Activated naive CD8-positive, alpha-beta T cell treated with anti-CD3 and anti-CD28 coated beads, Interleukin-2, amount 10 ng/mL, durations not matched to agents 7 days and 5 days (primary cell): ENCODE measurements at places on chromosomes 3 and 15.
A peak's percentile ranks its signal among the peaks of the same experiment; 100 is the strongest.

- DNase-seq: no peak
Measured at GRCh38 chr3:79954756-79955155, 187.0 kb upstream of the ROBO1 start.

- no peak for DNase-seq
Measured at GRCh38 chr15:78201281-78202190, 32.8 kb downstream of the ACSBG1 start.

DNA sequence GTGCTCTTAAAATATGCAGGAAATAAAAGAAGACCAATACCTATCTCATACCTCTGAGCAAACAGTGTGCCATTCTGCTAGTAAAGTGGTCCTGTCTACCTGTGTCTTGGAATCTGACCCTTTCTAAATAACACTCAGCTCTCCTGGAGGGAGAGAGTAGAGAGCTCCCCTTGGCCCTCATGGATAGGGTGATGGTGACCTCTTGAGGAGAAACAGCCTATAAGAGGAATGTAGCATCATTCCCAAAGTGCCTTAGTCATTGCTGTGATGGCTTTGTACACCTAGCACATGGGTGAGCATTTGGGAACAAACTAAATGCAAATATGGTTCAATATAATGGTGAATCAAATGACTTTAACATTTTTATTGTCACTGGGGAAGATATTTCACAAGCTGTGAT lies 10.0 kb downstream of the SNTN start:
- DNase-seq: no peak

- no peak for DNase-seq
Measured at GRCh38 chr3:153138276-153139210, 23.5 kb upstream of the RAP2B start.

DNA sequence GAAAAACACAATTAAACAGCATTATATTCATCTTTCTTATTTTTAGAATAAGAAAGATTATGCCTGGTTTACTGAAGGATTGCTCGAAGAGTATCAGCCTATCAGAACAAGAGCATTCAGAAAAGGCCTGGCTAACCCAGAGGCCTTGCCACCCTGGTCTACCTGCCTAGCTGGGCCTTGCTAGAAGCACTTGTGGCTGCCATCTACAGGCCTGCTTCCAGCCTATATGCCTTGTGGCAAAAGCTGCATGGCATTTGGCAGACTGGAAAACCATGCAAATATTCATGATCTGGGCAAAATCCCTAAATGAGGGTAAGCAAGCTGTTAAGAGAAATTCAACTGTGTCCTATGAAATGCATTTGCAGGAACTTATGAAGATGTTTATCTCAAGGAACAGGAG lies 9.3 kb upstream of the ATP13A4 start:
- DNase-seq: no peak

- DNase-seq: no peak
Measured at GRCh38 chr3:33373082-33373437, 67.1 kb downstream of the UBP1 start.

- DNase-seq: no peak
Measured at GRCh38 chr15:99076555-99077308, 28.1 kb upstream of the SYNM start.

- DNase-seq: no peak
Measured at GRCh38 chr3:129184396-129184657, 631 bp upstream of the CNBP start.

DNA sequence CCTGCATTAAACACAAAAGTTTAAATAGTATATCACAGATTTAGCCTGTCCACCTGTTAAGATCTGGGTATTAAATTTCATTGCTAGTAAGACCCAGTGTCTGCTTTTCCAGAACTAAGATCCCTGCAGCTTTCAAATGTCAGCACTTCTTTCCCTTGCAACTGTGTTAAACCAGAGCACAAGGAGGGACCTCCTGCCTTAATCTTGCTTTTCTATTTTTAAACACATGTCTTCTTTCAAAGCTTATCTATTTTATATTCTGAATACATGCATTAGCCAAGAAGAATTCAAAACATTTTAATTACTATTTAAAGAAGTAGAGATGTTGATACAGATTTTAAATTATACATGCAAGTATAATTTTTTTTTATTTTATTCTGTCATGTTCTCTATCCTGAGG lies 315.1 kb downstream of the ARPP21 start:
- DNase-seq: no peak

DNA sequence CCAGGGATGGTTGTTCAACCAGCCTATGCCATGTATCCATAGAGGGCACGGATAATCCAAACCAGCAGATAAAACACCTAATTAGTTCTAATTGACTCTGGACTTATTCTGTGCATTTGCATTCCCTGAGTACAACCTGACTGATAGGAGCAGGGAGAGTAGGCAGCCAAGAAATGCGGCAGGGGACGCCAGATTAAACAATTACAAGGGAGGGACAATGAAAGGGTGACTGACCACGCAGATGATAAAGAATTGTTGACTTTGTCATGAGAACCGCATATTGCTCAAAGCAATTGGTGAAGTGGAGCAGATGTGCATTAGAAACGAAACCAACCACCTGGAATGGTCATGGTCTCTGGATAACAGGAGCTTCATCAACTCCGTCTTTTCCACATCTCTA lies 369.1 kb upstream of the FRG2C start:
- no peak for DNase-seq

DNA sequence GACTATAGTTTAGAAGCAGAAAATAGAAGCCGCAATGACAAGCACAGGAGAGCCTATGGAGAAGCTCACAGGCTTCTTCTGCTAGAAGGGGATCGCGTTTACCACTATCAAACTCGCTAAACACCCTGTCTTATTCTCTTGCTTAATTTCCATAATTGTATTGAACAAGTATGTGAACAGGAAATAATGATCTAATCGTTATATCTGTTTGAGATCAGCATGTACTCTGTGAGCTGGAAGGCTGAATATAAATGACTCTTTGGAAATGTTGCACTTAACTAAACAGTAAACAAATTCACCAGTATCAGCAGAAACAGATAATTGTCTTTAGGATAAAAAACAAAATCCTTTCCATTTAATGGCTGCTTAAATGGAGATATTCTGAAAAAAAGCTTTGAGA lies 15.0 kb downstream of the NEK10 start:
- no peak for DNase-seq

GRCh38 chr15:73755481-73755880 lies 2.3 kb upstream of the INSYN1 start:
- no peak for DNase-seq

DNA sequence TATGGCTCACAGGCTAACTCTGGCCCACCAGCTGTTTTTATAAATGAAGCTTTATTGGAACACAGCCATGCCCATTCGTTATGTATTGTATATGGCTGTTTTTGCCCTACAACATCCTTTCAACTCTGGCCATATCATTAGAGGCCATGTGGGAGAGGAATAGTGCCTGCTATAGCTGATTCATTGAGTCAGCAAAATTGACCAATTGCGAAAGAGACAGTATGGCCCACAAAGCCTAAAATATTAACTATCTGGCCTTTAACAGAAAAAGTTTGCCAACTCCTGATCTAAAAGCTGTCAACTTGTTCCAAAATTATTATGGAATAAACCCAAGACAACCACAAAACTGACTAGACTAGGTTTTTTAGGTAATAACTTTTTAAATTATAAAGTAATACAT lies 1.4 kb downstream of the NR1I2 start:
- DNase-seq: no peak

DNA sequence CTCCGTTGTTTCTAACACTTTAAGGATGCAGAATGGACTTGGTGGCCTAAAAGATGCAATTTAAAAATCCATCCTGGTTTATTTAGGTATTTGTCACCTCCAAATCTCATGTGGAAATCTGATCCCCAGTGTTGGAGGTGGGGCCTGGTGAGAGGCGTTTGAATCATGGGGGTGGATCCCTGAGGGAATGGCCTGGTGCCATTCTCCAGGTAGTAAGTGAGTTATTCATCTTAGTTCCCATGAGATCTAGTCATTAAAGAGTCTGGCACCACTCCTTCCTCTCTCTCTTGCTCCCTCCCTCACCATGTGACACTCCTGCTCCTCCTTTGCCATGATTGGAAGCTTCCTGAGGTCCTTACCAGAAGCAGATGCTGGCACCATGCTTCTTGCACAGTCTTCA lies 339.1 kb downstream of the NTRK3 start:
- DNase-seq: no peak

DNA sequence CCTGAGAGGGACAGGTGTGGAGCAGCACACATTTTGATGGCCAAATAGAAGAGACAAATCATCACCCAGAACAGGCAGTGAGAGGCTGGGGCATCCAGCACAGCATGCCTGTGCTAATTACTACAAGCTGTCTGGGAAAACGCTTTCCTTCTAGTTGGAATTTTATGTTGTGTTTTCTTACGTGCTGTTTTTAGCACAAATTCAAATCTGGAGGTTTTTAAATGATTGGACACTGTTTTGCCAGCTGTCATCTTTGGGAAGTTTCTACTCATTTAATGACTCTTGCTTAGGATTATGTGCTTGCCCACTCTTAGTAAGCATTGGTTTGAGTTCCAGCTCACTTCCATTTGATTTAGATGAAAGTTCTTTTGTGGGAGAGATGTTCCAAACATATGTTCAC lies 43.5 kb downstream of the EAF1 start:
- DNase-seq: no peak

DNA sequence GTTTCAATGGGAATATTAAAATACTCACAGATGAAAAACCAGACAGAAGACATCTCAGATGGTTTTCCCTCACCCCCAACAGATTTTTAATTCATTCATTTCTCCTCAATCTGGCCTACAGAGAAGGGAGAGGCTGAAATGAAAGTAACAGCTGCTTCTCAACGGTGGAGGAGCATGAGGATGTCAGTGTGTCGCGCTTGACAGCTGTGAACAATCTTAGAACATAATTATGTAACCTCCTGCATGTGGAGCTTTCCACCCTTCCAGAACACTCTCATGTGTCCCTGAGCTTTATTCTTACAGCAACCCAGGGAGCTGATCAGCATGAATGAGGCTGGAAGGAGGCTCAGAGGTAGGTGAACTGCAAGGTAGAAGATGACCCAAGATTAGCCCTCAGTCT lies 52.7 kb downstream of the MB21D2 start:
- DNase-seq: no peak

GRCh38 chr15:99409097-99409473 lies 156.7 kb upstream of the MEF2A start:
- no peak for DNase-seq

- DNase-seq: no peak
Measured at GRCh38 chr3:189908646-189909045, 212.1 kb downstream of the P3H2 start.

DNA sequence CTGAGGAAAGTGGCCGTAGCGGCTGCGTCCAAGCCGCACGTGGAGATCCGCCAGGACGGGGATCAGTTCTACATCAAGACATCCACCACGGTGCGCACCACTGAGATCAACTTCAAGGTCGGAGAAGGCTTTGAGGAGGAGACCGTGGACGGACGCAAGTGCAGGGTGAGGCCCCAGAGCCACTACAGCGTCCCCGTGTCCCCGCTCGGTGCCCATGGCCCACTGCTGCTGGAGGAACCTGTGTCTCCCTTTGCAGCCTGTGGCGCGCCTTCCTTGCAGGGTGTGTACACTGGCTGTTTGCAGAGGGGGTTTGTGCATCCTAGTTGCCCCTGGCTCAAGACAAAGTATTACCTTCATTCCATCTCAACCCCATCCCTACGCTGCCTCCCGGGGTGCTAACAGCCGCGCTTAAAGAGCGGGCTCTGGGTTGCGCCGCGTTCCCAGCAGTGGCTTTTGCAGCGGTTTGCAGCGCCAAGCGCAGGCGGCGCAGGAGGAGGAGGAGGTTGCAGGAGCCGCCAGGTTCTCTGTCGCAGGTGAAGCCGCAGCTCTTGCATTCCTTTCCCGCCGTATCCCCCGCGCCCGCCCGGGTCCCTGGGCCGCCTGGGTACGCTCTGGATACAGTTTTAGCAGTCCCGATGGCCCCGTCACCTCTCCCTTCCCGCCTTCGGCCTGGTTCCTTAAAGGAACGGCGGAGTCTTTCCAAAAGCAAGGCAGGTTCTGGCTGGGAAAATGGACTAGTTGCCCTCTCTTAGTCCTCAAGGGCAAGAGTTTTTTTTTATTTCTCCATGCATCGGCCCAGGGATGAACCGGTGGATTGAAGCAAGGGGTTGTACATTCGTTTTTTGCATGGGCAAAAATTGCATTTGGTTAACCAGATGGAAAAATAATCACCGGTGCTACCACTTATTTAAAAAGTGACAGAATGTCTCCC lies 1.2 kb downstream of the CRABP1 start:
- no peak for DNase-seq

DNA sequence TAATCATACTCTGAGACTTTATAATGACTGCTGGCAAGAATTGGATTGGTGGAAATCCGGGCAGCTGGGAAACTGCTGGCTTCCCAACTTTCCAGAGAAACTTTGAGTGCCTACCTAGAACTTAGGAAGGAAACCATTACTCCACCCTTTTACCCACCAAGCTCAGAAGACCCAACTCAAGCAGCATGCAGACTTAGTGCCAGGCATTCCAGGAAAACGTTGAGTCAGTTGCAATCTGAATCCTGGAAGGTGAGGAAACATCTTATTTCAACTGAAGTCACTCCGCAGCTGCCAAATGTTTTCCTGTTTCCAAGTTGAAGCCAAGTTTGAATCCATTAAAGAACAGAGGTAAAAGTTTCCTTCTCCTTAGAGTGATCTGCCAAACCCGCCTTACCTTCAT lies 126.5 kb downstream of the ZNF385D start:
- no peak for DNase-seq

- DNase-seq: no peak
Measured at GRCh38 chr15:80240276-80240675, 11.7 kb downstream of the CTXND1 start.

DNA sequence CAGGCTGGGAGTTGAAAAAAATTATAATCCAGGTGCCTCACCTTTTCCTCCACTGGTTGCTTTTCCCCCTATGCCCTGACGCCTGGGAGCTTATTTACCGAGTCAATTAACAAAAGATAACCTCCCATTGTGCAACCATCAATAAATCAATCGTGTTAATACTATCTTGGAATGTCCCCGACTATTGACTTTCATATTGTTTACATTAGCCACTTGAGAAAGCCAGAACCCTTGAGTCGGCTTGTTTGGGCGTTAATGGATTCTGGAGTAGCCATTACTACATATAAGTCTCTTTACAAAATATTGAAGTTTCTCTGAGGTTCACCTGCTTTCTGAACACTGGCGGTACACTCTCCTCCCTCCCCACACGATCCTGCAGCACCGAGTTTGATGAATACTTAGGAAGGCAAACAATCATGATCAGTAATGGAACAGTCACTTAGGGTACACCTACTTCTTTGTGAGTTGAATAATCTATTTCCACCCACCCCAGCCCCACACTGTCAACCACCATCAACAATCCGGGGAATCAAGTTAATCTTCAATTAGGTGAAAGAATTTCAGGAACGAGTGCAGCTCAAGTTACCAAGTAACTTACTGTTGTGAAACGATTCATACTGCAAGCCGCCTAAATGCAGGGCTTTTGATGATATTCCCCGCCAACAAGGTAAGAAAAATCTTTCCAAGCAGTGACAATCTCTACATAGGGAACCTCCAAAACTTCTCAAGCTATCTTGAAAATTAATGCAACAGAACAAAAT lies 159.3 kb upstream of the NR2F2 start:
- DNase-seq: no peak

- DNase-seq: peak; percentile 65
Measured at GRCh38 chr3:128492671-128493569, at the start of gene GATA2. Gene GATA2 (minus strand): TSS chr3:128493201. CDS start chr3:128487031, 6,170 bp downstream.

DNA sequence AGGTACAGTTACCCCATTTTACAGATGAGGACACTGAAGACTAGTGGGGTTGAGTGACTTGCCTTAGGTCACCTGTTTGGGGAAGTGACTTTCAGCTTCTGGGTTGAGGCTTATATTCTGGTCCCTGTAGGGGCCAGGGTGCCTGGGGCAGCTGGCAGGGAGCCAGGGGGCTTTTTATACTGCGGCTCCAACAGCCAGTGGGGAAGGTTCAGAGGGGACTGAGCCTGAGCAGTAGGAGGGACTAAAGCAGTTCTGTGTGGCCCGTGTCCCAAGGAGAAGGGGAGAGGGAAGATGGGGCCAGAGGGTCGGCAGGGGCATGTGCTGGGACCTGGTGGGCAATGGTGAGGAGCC lies 37.7 kb downstream of the SLC6A6 start:
- no peak for DNase-seq
